ENCODE measurements at places on chromosomes 5 and 9.

DNA sequence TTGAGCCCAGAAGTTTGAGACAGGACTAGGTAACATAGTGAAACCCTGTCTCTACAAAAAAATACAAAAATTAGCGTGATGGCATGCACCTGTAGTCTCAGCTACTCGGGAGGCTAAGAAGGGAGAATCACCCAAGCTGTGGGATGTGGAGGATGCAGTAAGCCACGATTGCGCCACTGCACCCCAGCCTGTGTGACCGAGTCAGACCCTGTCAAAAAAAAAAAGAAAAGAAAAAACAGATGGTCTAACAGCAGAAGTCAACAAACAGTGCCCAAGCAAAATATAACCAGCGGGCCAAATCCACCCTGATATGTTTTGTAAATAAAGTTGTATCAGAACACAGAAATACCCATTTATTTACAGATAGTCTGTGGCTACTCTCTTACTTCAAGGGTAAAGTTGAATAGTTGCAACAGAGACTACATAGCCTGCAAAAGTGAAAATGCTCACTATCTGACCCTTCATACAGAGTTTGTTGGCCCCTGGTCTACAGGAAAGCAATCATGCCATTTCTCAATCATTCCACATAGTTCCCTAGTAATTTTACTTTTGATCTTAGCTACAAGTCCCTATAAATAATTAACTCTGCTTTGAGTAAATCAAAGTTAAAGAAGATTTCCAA is 383.7 kb downstream of the TLE1 start:
- no peak for DNase-seq

DNA sequence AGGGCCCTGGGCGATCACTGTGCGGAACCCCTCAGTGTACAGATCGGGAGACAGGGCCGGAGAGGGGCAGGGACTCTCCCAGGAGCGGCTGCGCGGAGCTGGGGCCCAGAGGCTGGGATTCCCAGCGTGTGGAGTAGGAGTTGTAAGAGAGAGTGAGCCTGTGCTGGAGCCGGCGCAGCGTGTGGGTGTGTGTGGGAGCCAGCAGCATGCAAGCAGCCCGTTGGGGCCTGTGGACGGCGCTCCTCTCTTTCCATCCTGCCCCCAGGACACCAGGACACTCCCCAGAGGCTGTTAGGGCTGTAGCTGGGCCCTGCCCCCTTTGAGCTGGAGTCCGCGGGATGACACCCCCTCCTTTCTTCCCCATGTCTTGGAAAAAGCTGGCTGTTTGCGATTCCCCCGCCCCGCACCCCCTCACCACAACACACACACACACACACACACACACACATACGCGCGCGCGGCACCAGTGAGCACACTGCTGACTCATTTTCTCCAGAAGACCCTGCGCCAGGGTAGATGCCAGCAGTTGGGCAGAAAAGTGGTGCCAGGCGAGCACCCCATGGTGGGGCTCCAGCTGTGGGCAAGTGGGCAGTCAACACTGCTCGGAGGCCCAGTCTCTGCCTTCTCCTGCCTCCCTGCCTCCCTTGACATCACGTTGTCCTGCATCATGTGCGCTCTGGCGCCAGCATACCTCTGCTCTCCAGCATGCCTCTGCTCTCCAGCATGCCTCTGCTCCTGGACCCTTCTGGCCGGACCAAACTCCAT is 1.5 kb downstream of the COL27A1 start:
- peak; percentile 11 for DNase-seq

- DNase-seq, result no peak
Observed at GRCh38 chr9:115373710-115374045, 255.7 kb upstream of the TNC start.

DNA sequence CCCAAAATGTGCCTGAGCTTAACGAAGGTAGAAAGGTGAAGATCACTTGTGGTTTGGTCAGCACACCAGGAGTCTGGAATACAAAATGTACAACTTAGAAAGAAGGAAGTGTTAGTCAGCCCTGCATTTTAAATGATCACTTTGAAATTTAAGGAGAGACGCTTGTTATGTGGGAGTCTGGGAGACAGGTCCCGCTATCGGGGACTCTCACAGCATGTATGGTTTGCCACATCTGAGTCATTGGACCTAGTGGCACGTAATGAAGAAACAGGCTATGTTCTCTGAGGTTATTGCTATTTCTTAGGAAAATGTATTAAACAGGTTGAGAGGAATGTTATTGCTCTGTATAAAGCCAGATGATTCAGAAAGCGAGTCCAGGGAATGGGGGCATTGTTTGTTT is 2362.5 kb upstream of the WWC1 start:
- no peak for DNase-seq

DNA sequence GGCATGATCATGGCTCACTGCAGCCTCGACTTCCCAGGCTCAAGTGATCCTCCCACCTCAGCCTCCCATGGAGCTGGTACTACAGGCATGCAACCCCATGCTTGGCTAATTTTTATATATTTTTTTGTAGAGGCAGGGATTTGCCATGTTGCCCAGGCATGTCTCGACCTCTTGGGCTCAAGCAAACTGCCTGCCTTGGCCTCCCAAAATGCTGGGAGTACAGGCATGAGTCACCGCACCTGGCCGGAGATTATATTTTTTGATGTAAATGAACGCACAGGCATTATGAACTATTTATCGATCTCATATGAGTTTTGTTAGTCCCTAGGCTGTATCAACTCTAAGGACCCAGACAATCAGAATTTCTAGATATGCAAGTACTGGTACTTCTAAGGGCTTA is 25.5 kb upstream of the CEP120 start:
- no peak for DNase-seq

GRCh38 chr9:22010866-22011625 is 1.9 kb upstream of the CDKN2B start:
- DNase-seq, result no peak

- DNase-seq, result no peak
Observed at GRCh38 chr5:154388842-154389241, 57.0 kb upstream of the SAP30L start.

DNA sequence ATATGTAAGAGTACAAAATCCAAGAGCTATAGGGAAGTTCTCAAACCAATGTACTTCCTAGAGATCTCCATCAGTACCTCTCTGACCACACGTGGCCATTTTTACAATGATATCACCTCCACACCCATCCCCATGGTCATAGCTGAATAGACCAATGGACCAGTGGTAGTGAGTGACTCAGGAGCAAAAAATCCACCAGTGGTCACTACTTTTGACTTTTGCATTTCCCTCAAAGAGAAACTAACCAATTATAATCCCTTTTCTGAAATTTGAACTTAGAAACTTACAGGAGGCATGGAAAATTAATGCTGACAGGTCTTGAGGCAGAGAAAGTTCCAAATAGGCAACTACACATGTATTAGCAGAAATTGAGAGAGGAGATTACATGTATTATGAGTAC is 238.4 kb downstream of the TRPM3 start:
- no peak for DNase-seq

GRCh38 chr5:6432206-6432605 is 16.5 kb upstream of the UBE2QL1 start:
- no peak for DNase-seq

- no peak for DNase-seq
Observed at GRCh38 chr5:133141746-133142145, 89.9 kb downstream of the HSPA4 start.

DNA sequence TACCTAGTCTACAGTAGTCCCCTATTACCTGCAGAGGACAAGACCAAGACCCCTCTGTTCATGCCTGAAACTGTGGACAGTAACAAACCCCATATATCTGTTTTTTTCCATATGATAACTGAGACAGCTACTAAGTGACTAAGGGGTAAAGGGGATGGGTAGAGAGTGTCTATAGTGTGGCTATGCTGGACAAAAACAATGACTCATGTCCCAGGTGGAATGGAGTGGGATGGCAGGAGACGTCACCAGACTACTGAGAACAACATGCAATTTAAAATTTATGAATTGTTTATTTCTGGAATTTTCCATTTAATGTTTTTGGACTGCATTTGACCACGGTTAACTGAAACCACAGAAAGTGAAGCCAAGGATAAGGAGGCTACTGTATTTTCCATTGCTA is 171.8 kb downstream of the AGTPBP1 start:
- DNase-seq, result no peak

GRCh38 chr9:82254646-82255367 is 266.2 kb downstream of the SPATA31D1 start:
- no peak for DNase-seq

DNA sequence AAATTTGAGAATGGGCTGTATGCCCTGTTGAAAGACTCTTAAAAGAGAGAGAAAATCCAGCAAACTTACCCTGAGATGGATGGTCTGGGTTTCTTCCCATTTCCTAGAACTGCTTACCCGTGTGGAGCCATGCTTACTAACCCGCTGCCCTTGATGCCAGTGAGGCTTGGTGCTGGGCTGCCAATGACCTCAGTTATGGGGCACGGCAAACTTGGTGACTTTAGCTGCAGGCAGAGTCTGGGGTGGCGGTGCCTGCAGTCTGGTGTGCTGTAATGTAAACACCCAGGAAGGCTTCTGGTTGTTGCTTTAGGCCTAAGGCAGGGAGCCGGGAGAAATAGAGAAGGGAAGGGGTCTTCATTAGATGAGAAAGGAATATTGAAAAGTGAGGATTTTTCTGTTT is 7.3 kb upstream of the TENT4A start:
- DNase-seq, result no peak

DNA sequence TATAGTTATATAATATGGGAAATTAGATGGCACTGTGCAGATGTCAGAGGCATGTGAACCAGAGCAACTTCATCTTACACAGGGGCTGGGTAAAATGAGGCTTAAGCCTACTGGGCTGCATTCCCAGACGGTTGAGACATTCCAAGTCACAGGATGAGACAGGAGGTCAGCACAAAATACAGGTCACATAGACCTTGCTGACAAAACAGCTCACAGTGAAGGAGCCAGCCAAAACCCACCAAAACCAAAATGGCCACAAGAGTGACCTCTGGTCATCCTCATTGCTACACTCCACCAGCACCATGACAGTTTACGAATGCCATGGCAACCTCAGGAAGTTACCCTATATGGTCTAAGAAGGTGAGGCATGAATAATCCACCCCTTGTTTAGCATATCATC is 479.4 kb downstream of the TLR4 start:
- DNase-seq, result no peak

DNA sequence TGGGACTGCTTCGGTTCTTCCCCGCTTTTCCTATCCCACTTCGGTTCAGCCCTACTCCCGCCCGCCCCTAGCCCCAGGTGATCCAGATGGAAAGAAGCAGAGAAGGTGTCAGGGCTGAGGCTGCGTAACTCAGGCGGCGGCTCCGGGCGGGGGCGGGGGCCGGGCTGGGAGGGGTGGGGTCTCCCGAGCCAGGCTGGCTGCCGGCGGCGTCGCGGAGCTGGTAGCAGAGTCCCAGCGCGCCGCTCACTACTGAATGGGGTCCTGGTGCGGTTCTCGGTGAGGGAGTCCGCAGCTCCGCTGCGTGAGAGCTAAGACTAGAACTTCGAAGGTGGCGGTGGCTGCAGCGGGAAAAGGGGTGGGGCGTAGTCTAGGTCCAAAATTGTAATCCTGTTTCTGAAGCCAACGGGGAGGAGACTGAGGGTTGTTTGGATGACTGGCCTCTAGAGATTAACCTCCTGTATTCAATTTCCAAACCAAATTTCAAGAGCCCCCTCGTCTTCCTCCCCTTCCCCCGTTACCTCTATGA is 1.4 kb downstream of the PRR16 start:
- no peak for DNase-seq

DNA sequence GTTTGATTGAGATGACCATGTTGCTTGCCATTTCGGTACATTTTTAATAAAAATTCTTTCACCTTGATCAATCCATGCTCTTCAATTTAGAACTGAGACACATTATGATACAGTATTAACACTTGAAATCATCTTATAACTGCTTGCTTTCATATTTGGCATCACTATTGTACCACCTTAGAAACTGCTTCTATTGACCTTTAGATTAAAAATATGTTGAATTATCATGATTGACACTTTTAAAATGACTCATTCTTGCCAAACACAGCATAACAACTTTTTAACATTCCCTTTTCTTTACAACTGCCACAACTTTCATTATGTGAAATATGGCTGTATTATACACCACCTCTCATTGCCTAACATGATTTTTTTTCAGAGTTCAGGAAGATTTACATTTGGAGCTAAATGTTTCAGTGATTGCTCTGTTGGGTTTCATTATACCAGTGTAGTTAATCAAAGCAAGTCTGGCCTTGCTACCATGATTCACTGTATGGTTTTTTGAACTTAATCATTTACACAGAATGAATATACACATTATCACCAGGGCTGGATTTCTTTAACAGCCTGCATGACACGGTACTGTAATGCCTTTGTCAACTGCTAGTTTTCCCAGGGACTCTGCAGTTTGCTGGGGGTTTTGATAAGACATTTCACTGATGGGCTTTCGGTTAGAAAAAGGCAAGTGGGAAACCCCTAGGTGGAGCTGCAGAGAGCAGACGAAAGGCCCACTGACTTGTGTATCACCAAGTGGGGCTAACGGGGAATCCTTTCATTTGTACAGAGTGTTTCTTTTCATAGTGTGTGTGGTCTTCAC is 93.6 kb upstream of the TLE4 start:
- DNase-seq, result no peak

DNA sequence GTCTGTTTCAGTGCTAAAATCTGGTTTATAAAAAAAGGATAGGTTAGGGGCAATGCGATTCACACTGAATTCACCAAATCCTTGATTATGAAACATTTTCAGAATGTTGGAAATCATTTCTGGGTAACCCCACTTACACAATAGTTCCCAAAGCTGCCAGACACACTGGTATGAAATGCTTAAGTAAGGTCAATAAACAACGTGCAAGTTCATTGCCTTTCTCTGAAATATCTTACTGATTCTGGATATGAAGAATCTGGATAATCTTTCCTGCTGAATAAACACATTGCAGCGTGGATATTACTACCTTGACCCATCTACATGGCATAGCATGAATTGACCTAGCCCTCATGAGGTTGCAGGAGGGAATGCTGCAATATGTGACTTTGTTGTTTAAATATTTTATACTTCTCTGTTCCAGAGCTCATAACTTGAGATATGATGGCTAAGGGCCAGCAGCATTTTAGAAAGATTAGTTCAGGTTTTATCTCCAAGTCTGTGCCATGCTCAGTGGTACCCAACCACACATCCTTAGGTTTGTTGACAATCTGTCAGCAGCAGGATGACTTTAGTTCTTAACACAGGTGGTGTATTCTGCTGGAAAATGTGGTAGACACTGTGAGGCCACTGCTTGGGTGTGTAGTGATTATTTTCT is 121.0 kb downstream of the NREP start:
- no peak for DNase-seq

GRCh38 chr9:120397453-120397852 is 182.5 kb downstream of the CDK5RAP2 start:
- no peak for DNase-seq

DNA sequence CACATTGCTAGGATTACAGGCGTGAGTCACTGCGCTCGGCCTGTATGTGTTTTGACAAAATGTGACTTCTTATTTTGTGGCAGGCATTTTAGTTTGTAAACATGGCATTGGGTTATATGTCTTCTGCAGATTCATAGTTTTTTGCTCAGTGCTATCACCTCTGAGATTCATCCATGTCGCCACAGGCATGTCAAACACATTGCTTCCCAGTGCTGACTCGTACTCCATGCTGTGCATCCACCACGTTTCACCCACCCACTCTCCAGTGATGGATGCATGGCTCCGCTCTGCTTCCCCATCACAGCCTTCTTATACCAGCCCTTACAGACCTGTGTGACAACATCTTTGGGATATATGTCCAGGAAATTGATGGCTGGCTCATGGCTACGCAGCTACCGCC is 158.8 kb downstream of the GAS1 start:
- no peak for DNase-seq
